ENCODE measurements at places on chromosomes 13 and 19. TPM values are rescaled to one million over a fixed set of nuclear protein-coding genes. Genes with fewer than 3 reads are reported as not detected.

Gene PRR20E
- not detected for total RNA-seq

Gene ZNF229
- total RNA-seq: 6.4 TPM

Gene LIG4
- 7.1 TPM for total RNA-seq

Gene TINCR
- total RNA-seq: 0.18 TPM

Gene SLC10A2
- not detected for total RNA-seq

Measured in muscle of leg (tissue), 16 donors.